ENCODE measurements at places on chromosomes 5 and 9.

DNA sequence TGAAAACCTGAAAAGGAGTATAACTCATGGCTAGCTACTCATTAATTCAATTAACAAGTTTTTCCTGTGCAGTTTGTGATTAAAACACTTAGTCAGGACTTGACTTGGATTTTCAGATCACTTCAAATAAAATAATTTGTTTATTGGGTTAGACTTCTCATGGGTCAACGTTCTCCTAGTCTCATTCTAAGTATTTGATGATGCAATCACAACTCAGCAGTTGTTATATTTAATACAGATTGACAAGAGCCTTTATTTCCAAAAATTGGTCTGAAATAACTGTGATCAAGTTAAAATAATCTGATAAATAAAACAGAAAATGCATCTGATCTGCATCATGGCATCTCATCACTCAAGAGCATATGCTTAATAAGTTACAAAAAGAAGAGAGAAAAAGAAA lies 113.9 kb downstream of the FGF10 start:
- no peak for DNase-seq

DNA sequence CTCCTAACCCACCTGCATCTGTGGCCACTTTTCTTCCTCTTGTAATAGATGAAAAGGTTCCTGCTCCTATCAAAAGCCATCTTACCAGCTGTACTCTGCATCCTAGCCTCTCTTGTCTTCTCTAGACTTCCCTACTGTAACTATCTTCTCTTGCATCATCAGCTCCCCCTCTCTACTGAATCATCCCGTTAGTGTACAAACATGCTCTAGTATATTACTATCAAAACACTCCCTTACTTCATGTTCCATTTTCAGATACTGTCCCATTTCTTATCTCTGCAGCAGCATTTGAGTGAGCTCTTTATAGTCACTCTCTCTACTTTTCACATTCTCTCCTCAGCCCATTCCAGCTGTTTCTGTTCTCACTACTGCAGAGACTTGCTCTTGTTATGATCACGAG lies 2.8 kb downstream of the SRA1 start:
- no peak for DNase-seq

DNA sequence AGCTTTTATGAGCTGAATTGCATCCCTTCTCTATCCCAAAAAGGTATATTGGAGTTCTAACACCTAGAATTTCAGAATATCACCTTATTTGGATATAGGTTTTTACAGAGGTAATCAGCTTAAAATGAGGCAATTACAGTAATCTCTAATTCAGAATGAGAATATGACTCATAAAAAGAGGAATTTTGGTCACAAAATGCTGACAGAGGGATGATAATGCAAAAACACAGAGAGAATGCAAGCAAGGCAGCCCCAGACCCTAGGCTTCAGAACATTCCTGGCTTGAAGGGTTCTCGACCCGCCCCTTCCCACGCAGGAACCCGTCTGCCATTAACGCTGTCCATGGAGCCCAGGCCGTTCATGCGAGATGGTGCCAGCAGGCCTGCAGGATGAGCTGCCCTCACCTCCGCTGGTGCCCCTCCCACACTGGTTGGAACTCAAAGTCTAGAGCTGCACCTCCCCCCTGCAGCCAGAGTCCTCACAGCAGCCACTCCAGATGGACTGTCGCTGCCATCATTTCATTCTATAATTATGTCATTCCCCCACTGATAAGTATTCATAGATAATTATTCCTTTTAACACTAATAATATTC lies 1173.4 kb upstream of the ACO1 start:
- DNase-seq, result no peak

DNA sequence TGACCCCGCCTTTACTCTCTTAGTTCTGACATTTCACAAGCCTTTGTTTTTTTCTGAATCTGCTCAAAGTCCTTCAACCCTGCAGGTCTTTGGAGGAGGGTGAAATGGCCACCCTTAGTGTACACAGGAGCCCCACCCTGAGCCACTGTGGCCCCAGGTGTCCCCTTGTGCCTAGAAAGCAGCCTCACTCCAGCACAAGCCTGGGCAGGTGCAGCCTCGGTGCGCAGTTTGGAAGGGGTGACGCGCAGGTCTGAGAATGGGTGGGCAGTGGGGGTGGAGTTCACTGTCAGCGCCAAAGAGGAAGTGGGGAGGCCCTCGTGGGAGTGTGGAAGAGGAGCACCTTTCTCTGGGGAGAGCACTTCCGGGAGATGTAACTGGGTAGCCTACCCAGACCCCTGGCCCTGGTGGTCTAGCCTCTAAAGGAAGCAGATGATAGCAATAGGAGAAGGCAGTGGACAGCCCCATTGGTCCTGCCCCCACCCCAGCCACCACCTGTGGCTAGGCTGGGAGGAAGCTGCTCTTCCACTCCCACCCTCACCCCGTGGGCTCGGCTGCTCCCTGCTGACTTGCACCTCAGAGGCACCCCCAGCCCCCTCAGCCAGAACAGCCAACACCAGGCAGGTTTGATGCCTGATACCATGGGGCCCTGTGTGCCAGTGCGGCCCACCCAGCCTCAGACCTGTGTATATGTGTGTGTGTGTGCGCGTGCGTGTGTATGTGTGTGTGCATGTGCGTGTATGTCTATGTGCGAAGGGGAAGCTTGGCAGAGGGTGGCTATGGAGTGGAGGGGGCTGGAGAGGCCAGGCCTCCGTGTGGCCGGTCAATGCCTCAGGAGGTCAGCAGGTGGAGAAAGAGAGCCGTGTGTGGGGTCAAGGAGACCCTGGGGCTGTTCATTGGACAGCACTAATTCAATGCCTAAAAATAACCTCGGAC lies 16.8 kb upstream of the DAB2IP start:
- DNase-seq, result peak; percentile 21

DNA sequence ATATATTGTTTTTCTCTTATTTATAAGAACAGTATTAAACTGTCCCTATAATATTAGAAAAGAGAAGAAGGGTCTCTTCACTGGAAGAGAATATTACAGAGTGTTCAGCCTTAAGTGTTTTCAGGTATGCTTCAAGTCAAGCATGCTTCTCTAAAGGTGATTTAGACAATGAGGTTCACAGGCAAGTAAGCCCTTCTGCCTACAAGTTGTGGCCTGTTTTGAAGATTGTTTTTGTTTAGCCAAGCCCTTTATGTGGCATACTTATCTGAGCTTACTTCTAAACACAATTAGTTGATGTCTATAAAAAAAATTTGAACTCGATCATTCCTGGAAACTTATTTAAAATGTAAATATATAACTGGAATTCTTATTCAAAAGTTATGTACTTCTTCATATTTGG lies 343.8 kb upstream of the CDH18 start:
- DNase-seq, result no peak

GRCh38 chr9:76365028-76365427 lies 29.2 kb downstream of the RFK start:
- no peak for DNase-seq

- DNase-seq, result no peak
Measured at GRCh38 chr5:943201-943917, 50.7 kb downstream of the TRIP13 start.

DNA sequence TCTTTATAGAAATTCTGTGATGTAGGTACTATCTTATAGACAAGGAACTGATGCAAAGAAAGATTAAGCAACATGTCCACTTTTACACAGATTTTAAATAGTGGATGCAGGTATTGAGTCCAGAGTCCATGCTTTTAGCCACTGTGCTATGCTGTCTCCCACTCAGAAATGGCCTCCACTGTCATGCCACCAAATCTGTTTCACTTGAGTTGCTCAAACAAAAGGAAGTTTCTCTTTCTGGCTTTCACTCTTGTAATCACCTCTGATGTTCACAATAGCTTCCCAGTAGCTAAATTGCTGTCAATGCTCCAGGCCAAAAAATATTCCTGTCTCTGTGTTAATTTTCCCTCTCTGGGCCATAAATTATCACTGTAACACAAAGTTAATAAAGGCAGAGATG lies 77.0 kb upstream of the RASA1 start:
- DNase-seq, result no peak

- DNase-seq, result peak; percentile 56
Measured at GRCh38 chr5:142716963-142717362, 31.1 kb upstream of the FGF1 start.

DNA sequence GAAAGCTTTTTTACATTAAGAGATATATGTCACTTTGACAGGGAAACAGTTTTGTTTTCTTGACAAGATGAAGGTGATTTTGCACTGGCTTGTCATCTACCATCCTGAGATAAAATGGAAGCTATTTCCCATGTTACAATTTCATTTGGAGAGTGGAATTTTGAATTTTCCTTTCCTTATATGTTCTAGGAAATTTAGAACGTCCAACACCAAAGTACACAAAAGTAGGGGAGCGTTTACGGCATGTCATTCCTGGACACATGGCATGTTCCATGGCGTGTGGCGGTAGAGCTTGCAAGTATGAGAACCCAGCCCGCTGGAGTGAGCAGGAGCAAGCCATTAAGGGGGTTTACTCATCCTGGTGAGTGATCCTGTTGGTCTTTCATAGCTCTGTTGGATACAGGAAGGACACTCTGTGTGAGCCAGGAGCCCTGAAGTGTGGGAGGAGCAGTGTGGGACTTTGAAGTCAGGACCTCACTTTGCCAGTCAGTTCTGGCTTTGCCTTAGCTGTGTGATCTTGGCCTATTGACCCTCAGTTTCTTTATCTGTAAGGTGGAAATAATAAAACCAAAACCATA lies 887 bp downstream of the PTPDC1 start:
- no peak for DNase-seq

DNA sequence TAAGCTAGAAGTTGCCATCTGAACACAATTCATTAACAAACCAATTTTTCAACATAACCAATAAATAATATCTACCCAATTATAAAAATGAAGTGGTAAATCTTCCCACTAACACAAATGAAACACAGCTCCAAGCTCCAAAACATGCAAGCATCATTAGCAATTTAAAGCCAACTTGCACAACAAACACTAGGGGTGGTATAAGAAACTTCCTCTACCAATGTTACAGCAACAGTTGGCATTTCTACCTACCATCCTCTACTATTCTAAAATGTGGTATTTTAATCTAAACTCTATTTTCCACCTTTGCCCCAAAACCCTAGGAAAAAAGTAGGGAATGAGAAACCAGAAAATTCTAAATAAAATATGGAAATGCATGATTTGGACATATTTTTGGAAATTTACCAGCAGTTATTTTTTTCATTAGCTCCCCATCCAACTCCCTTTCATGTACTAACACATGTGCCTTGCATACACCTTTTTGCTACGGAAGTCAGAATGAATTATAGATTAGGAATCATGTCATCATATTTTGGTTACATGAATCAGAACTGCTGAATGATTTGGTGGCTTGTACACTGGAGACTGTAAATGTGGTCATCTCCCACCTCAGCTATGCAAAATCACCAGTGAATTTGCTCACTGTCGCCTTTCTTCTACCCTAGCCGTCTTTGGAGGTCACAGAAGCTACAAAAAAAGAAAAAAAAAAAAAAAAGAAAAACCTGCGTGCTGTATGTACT lies 4.1 kb downstream of the NR6A1 start:
- DNase-seq, result peak; percentile 49

GRCh38 chr5:172805736-172806255 lies 28.3 kb upstream of the ERGIC1 start:
- no peak for DNase-seq

- DNase-seq, result no peak
Measured at GRCh38 chr9:505741-506059, 291.0 kb downstream of the DOCK8 start.
